ENCODE measurements at places on chromosomes 6 and 20. TPM values are rescaled to one million over a fixed set of nuclear protein-coding genes. Genes with fewer than 3 reads are reported as not detected.

- H3K4me3 ChIP-seq: no peak overlapping the region
- no peak overlapping the region for H3K27ac ChIP-seq
- no peaks in the 10 kb centered on the region for H3K36me3 ChIP-seq
- H3K27me3 ChIP-seq: no peaks in the 10 kb centered on the region
- H3K4me1 ChIP-seq: peaks cover 2% of the 10 kb centered on the region
- DNase-seq: no peak
These were observed 95.3 kb upstream of the SGK1 start for GRCh38 chr6:134413241-134413643.

DNA sequence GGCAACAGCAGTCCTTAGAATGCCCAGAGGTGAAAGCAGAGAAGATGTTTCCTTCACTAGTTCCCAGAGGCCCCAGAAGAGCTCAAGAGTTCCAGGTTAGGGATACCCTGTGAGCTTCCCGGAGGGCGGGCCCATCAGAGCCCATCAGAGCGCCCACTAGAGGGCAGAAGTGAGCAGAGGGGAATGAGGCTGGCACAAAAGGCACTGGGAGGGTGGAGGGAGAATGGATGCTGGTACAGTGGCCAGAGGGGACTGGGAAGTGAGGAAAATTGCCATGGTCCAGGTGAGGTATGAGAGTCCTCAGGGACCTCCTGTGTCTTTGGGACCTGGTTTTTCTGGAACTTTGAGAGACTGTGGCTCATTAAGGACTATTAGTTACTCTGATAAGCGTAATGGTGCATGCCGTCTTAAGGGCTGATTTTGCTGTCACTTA lies 57.3 kb downstream of the LINC00237 start:
- no peaks in the 10 kb centered on the region for H3K27me3 ChIP-seq
- no peak for DNase-seq
- H3K4me3 ChIP-seq: no peak overlapping the region
- H3K36me3 ChIP-seq: no peaks in the 10 kb centered on the region
- no peak overlapping the region for H3K27ac ChIP-seq

GRCh38 chr20:9453201-9453600 lies 61.2 kb upstream of the LAMP5 start:
- no peak overlapping the region for H3K27ac ChIP-seq
- no peaks in the 10 kb centered on the region for H3K4me1 ChIP-seq
- H3K27me3 ChIP-seq: no peaks in the 10 kb centered on the region
- no peaks in the 10 kb centered on the region for H3K36me3 ChIP-seq
- no peak for DNase-seq

- no peak overlapping the region for H3K27ac ChIP-seq
- no peaks in the 10 kb centered on the region for H3K27me3 ChIP-seq
- H3K4me1 ChIP-seq: peaks cover 3% of the 10 kb centered on the region
- H3K4me3 ChIP-seq: peak overlapping the region; percentile 6
- peak; percentile 69 for DNase-seq
These were observed 47.6 kb downstream of the PPP1R3G start for GRCh38 chr6:5132731-5133130.

CCND3 gene
- 40.5 TPM for total RNA-seq

DNA sequence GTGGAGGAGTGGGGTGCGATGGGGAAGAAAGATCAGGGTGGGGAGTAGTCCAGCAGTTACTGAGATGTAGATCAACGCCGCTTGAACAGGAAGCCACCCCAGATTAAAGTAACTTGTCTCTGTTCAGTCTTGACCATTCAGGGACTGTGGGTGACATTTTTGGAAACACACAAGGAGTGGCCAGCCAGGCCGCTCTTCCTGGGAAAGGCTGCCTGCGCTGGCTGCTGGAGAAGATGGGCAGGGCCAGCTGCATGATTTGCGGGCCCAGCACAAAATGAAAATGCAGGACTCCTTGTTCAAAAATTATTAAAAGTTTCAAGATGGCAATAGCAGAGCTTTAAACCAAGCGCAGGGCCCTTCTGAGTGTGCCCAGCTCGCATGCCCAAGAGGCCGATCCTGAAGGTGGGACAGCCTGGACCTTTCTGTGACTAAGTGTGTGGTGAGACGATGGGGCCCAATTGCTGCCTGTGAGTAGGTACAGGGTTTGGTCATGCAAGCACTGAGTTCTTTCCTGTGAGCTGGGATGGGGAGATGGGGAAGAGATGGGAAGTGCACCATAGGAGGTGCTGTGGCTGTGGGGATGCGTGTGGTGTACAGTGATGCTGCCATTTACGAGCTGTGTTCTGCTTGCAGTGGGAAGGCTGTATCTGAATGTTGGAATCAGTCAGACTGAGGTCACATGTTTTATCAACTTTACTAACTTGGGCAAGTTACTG lies 51.3 kb downstream of the DAAM2 start:
- no peak overlapping the region for H3K27ac ChIP-seq
- no peaks in the 10 kb centered on the region for H3K27me3 ChIP-seq
- H3K4me3 ChIP-seq: no peak overlapping the region
- H3K4me1 ChIP-seq: peaks cover 9% of the 10 kb centered on the region
- no peaks in the 10 kb centered on the region for H3K36me3 ChIP-seq

DNA sequence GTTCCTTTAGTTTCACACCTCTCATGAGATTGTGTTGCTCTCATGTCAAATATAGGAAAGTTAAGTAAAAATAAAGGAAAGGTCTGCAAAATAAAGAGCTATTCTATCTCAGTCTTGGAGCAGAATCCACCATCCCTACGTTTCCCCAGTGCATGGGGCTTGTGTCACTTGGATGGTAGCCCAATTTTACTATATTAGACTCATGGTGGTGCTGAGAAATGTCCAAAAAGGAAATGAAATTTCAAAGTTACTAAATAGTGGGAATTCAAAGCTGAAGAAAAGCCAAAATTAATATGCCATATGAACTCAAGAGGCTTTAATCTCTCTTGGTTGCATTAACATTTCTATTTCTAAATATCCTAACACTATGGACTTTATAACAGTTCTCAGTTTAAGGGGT lies 1283.3 kb upstream of the GJE1 start:
- H3K27me3 ChIP-seq: no peaks in the 10 kb centered on the region
- H3K36me3 ChIP-seq: no peaks in the 10 kb centered on the region
- H3K4me3 ChIP-seq: no peak overlapping the region

DNA sequence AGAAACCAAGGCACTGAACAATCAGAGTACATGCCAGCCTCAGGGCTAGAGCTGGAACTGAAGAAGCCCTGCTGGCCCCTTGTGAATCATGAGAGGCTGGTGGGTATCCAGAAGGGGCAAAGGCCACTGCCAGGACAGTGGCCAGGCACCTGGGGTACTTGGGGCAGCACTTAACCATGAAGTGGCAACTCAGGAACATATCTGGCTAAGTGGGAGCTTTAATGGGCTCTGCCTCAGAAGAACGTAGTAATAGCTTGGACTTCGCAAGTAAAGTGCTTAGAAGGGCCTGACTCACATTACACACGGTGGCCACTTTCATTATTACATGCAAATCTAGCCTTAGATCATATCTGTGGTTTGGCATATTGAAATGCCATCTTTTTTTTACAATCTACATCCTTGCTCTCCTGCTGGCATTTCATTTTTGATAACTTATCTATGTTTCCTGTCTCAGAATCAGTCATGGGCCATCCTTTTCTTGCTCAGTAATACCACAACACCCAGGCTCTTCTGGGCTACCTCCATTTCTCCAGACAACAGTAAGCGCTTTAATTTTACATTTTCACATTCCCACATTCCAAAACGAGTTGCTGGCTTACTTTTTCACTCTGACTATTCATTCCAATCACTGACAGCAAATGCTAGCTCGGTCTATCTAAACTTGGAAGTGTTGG lies 21.6 kb downstream of the NAPB start:
- H3K27ac ChIP-seq: no peak overlapping the region
- no peaks in the 10 kb centered on the region for H3K27me3 ChIP-seq
- no peak for DNase-seq
- H3K36me3 ChIP-seq: no peaks in the 10 kb centered on the region

ADGRF1 gene
- 0.24 TPM for total RNA-seq

SPDEF gene
- 0.79 TPM for total RNA-seq

SLC26A8 gene
- total RNA-seq: 0.10 TPM

- no peak overlapping the region for H3K4me3 ChIP-seq
- no peaks in the 10 kb centered on the region for H3K36me3 ChIP-seq
- H3K27me3 ChIP-seq: no peaks in the 10 kb centered on the region
- no peak overlapping the region for H3K27ac ChIP-seq
These were observed 25.1 kb downstream of the NEDD9 start for GRCh38 chr6:11207199-11207968.

OR2J2 gene
- total RNA-seq: not detected

TTK gene
- total RNA-seq: 0.10 TPM

- no peaks in the 10 kb centered on the region for H3K4me1 ChIP-seq
- no peak overlapping the region for H3K27ac ChIP-seq
- no peaks in the 10 kb centered on the region for H3K27me3 ChIP-seq
- H3K4me3 ChIP-seq: no peak overlapping the region
- DNase-seq: no peak
These were observed 23.1 kb downstream of the ALDH5A1 start for GRCh38 chr6:24517659-24518543.

GTF3C6 gene
- 53.1 TPM for total RNA-seq

RPS6KA2 gene
- total RNA-seq: 25.3 TPM

GRCh38 chr6:17101422-17102257 lies at the start of gene STMND1:
Gene STMND1 (plus strand): TSS chr6:17102050. CDS start chr6:17102258, 208 bp downstream.
- no peak within 1 kb of the TSS for H3K27ac ChIP-seq
- no peak for DNase-seq
- no peaks in the 10 kb centered on the region for H3K27me3 ChIP-seq

DNA sequence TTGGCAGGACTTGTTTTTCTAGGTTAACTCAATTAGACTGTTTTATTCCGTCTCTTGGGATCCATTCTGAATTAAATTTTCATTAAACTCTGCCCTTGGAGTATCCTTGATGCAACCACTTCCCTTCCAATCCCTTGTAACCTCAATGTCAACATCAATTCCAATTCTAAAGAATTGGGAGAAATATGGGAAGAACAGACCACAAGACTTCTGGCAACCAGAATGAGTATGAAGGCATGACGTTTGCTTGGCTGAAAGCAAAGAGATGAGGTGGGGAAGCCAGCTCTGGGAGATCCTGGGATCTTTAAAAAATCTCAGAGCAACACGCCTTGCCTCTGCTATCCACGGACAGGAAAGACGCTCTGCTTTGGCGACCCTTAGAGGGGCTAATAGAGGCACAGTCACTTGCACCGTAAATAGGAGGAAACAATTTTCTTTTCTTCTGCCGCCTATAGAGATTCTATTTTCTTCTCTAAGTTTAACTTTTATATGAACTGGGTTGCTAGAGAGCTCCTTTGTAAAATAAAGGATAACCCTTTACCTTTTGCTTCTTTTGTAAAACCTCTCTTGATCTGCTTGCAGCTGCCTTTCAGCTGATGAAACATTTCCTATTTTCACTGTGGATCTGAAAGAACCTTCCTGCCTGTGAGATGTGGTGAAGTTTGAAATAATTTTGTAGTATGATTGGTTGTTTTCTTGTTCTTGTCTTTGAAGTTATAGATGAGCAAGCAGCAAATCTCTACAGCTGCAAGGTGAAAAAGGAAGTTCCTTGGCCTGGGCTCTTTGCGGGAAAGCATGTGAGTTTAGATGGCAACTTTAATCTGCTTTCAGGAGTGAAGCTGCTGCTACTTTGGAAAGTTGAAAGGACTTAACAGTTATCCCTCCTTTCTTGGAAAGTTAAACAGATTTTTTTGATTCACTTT lies at the start of gene ASIP:
Gene ASIP (plus strand): TSS at position 731 of the 923 bp plus-strand sequence. CDS start 18,952 bp downstream, outside the sequence.
- no peak within 1 kb of the TSS for H3K4me3 ChIP-seq
- H3K27ac ChIP-seq: no peak within 1 kb of the TSS
- H3K36me3 ChIP-seq: no peaks in the 10 kb centered on the region
- no peaks in the 10 kb centered on the region for H3K4me1 ChIP-seq

PDYN gene
- total RNA-seq: not detected

- H3K27me3 ChIP-seq: no peaks in the 10 kb centered on the region
- no peak overlapping the region for H3K4me3 ChIP-seq
- H3K4me1 ChIP-seq: peaks cover 10% of the 10 kb centered on the region
- H3K36me3 ChIP-seq: no peaks in the 10 kb centered on the region
These were observed 15.7 kb upstream of the PRIM2 start for GRCh38 chr6:57301757-57302156.

DNA sequence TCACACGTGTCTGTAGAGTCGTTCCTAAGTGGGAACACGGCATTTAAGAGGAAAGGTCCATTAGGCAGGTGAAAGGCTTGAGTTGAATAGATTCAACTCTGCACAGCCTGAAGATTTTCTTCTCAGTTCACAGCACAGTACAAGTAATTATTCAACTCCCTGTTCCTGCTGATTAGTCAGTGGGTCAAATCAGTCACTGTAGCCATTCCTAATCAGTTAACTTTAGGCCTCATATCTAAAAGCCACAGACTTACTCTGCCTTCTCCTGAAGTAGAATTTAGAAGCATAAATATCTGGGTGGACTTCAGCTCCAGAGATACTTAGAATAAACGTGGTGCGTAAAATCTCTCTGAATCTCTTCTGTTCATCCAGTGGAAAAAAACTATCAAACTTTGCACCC lies 872.4 kb downstream of the C6orf118 start:
- no peak overlapping the region for H3K4me3 ChIP-seq
- H3K27ac ChIP-seq: no peak overlapping the region
- H3K4me1 ChIP-seq: no peaks in the 10 kb centered on the region
- no peaks in the 10 kb centered on the region for H3K27me3 ChIP-seq
- H3K36me3 ChIP-seq: no peaks in the 10 kb centered on the region
- no peak for DNase-seq

GRCh38 chr6:73566954-73567591 lies 46.2 kb upstream of the EEF1A1 start:
- H3K36me3 ChIP-seq: no peaks in the 10 kb centered on the region
- no peak overlapping the region for H3K27ac ChIP-seq
- peak; percentile 31 for DNase-seq
- no peaks in the 10 kb centered on the region for H3K4me1 ChIP-seq
- no peak overlapping the region for H3K4me3 ChIP-seq

SRMS gene
- not detected for total RNA-seq

CDH22 gene
- 0.36 TPM for total RNA-seq

HTR1E gene
- 0.89 TPM for total RNA-seq

- no peaks in the 10 kb centered on the region for H3K4me1 ChIP-seq
- H3K27me3 ChIP-seq: no peaks in the 10 kb centered on the region
- no peaks in the 10 kb centered on the region for H3K36me3 ChIP-seq
- no peak overlapping the region for H3K27ac ChIP-seq
- no peak overlapping the region for H3K4me3 ChIP-seq
These were observed 66.1 kb upstream of the MLN start for GRCh38 chr6:33869826-33870423.

DNA sequence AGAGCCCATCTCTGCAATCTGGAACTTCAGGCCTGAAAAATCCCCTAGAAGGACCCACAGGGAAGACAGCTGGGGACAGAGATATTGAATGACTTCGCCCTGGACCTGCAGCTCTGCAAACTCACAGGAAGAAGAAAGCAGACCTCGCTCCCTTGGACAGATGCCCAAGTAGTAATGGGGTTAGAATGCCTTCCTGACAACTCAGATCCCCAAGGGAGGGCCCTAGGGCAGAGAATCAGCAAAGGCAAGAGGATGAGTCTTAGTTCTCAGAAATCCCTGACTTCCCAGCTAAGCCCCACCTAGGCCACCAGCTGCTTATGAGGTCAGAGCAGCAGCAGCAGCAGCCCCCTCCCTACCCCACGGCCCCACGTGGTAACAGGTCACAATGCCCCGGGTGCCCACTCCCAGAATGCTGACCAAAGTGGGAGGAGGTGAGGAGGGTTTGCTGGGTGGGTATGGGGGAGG lies at the start of gene C20orf141:
Gene C20orf141 (plus strand): TSS at position 401 of the 465 bp plus-strand sequence. CDS start 198 bp downstream, outside the sequence.
- H3K27ac ChIP-seq: no peak within 1 kb of the TSS
- no peaks in the 10 kb centered on the region for H3K36me3 ChIP-seq
- no peak for DNase-seq
- no peaks in the 10 kb centered on the region for H3K27me3 ChIP-seq
- H3K4me1 ChIP-seq: peaks cover 27% of the 10 kb centered on the region
- H3K4me3 ChIP-seq: no peak within 1 kb of the TSS

PXDC1 gene
- total RNA-seq: 21.6 TPM

- peaks cover 23% of the 10 kb centered on the region for H3K4me1 ChIP-seq
- no peak for DNase-seq
These were observed 4.3 kb downstream of the TRAM2 start for GRCh38 chr6:52572536-52572935.

Measured in ovary (tissue), 10 donors.